Fibroblast of skin of right quadriceps (primary cell): ENCODE measurements at places on chromosomes 12 and 14.

- DNase-seq = no peak
These were observed 288.9 kb upstream of the CLEC14A start for GRCh38 chr14:38544776-38545175.

DNA sequence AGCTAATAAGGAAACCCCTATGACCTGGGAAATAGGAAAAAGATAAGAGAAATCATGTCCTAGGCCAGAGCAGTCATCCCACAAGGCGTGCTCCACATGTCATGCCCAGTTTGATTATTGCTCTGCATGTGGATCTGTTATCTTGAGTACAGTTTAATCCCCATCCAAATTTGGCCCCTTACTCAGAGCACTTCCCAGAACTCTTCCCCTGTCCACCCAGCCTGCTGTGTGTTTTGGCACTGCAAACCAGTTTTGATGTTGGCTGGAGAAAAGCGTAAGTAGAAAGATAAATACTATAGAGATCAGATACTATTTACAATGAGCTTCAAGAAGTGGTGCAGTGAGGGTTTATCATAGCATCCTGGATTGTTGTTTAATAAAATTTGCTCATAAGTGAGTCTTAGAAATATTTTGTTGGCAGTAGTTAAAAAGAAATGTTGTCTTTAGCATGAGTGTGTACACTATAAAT, 83.8 kb downstream of the PTPRB start:
- DNase-seq = no peak

- peak; percentile 88 for DNase-seq
These were observed 24.6 kb downstream of the TMEM19 start for GRCh38 chr12:71710276-71711125.

DNA sequence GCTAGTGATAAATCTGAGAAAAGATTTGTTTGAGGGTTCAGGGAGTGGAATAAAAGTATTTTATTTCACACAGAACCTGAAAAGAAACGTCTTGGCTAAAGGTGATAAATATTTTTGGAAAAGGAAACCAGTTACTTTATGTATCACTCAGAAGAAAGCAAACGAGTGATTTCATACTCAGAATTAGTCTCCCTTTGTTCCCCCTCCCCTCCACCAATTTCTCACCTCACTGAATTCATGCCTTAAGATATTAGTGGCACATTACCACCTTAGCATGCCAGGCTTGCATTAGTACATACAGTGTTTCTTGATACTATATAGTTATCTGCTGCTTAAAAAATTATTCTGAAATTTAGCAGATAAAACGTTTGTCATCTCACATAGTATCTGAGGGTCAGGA, 28.2 kb downstream of the G2E3 start:
- no peak for DNase-seq

DNA sequence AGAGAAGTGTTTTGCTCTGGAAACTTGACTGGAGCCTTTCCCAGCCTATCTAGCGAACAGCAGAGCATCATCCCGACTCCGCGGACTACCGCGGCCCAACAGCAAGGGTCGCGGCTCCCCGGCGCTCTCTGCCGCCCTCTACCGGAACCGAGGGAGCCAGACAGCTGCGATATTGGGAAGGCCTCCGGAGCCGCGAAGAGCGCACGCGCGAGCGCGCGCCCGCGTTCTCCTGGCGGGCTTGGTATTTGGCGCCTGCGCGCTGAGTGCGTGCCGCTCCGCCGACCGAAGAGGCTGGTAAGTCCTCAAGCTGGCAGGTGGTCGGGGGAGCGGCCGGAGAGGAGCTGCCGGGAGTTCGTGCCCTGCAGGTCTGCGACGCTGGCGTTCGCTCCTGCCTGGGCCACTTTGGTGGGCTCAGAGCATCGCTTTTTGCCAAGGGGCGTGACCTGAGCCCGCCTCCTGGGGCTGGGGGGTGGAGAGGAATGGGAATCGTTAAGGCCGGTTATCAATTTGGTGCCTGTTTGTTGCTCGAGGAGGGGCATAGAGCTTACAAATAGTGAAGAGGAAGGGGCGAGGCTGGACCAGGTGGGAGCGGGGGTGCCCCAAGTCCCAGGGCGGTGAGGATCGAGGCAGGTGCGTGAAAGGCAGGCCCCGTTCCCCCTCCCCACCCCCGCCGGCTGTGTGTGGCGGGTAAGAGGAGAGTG, at the start of gene TMEM106C:
Gene TMEM106C (plus strand): TSS at position 257 of the 701 bp plus-strand sequence. CDS start 641 bp downstream, outside the sequence.
- DNase-seq = peak; percentile 85

GRCh38 chr12:67413577-67413976, 144.4 kb downstream of the CAND1 start:
- DNase-seq = no peak

DNA sequence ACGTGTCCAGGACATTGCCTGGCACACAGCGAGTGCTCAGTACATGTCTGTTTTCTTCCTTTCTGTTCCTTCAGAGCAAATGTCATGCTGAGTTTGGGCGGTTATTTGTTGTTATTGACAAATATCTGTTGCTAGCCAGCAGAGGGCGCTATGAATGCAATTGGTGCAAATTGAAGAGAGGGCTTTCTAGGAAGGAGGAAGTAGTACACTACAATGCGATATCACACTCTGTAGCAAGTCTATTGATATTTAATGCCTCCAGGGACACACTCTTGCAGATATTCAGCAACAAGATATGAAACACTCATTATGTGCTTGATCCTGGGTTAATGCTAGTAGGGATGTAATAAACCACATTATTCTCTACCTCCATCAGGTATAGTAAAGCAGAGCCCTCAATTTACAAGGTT, 267.3 kb upstream of the SRRM4 start:
- no peak for DNase-seq

- DNase-seq = peak; percentile 34
These were observed 10.7 kb upstream of the STX2 start for GRCh38 chr12:130849561-130850417.

- no peak for DNase-seq
These were observed 116.0 kb upstream of the PLXNC1 start for GRCh38 chr12:94032368-94032767.

GRCh38 chr14:44657203-44657602, 150.1 kb upstream of the FSCB start:
- no peak for DNase-seq

GRCh38 chr14:94524093-94524492, 14.8 kb upstream of the SERPINA12 start:
- no peak for DNase-seq

- no peak for DNase-seq
These were observed 14.2 kb downstream of the NOXRED1 start for GRCh38 chr14:77409131-77409533.

DNA sequence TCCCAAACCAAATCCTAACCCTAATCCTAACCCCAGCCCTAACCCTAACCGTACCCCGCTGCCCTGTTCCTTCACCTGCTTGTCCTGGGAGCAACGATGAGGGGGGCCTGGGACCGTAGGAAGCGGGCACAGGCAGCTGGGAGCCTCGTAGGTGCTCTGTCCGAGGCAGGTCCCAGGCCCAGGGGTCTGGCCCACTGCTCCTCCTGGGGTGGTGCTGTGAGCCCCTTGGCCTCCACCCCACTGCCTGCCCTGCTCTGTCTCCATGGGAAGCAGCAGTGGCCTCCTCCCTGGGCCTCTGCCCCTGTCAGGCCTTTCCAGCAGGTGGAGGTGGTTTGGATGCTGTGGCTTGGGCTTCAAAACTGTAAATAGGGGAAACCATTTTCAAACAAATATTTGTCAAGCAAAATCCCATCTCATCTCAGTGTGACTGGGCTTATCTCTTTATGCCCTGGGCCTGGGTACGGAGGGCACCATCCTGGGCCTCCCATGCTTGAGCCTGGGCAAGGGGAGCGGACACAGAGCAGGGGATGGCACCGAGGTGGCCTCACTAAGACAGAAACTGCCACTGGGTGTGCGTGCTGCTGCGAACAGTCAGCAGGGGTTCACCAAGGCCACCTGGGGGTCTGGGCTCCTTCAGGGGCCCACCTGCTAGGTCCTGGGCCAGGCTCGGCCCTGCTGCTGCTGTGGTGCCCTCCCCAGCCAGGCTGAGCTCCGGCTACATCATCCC, 3.7 kb upstream of the BEGAIN start:
- no peak for DNase-seq

DNA sequence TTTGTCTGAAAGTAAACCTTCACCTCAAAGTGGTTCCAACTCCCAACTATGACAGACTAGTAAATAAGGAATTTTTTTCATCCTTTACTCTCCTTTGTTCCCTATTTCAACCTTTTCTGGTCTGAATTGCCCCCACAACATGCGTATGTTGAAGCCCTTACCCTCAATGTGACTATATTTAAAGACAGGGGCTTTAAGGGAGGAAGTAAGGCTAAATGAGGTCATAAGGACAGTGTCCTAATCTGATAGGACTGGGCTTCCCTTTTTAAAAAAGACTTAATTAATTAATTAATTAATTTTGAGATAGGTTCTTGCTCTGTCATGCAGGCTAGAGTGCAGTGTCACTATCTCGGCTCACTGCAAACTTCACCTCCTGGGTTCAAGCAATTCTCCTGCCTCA, 86.3 kb downstream of the VCPKMT start:
- DNase-seq = no peak

GRCh38 chr12:96289067-96289466, 94.9 kb downstream of the ELK3 start:
- no peak for DNase-seq

DNA sequence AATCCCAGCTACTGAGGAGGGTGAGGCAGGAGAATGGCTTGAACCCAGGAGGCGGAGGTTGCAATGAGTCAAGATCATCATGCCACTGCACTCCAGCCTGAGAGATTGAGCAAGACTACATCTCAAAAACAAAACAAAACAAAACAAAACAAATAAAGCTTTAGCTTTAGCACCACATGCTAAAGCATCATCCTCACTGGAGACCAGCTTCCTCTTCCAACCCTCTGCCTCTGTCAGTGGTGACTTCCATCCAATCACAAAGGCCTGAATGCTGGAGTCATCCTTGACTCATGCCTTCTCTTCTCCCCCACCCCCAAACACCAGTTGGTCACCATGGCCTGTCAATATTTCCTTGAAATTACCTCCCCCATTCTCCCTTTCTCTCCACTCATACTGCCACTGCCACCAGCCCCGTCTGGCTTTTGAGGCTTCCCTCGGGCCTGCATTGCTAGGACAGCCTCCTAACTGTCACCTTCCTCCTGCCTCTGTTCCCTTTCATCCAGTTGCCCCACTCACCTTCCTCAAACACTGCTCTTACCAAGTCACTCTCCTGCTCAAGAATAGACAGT, 1.4 kb downstream of the ZNF385A start:
- peak; percentile 92 for DNase-seq

- no peak for DNase-seq
These were observed 117.9 kb downstream of the DICER1 start for GRCh38 chr14:95039259-95039992.

DNA sequence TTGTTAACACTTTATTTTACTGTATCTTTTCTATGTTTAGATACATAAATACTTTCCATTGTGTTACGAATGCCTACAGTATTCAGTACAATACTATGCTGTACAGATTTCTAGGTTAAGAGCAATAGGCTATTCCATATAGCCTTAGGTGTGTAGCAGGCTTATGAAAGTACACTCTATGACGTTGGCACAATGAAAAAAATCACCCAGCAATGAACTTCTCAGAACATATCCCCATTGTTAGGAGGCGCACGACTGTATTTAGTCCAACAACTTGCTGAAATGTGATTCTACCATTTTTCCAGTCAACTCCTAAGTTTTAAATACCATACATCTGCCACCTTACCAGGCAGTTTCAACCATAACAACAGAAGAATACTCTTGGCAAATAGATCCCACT, 1.8 kb downstream of the PARP11 start:
- no peak for DNase-seq

DNA sequence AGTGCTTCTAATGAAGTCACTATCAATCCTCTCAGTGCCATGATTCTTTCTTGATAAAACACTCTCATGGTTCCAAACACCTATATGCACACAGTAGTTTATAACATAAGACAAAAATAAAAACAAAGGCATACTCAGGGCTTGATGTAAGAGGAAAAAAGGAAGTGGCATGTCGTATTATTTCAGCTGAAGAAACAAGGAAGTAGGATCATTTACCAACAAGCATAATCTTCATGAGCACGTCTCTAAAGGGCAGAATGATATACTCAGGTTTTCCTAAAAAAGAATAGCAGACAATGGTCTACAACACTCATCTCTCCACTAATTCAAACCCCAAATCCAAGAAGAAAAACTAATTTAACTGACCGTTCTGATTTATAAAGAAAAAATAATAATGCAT, 33.9 kb downstream of the NUMB start:
- no peak for DNase-seq

GRCh38 chr14:56313789-56314188, 195.6 kb downstream of the PELI2 start:
- DNase-seq = no peak

DNA sequence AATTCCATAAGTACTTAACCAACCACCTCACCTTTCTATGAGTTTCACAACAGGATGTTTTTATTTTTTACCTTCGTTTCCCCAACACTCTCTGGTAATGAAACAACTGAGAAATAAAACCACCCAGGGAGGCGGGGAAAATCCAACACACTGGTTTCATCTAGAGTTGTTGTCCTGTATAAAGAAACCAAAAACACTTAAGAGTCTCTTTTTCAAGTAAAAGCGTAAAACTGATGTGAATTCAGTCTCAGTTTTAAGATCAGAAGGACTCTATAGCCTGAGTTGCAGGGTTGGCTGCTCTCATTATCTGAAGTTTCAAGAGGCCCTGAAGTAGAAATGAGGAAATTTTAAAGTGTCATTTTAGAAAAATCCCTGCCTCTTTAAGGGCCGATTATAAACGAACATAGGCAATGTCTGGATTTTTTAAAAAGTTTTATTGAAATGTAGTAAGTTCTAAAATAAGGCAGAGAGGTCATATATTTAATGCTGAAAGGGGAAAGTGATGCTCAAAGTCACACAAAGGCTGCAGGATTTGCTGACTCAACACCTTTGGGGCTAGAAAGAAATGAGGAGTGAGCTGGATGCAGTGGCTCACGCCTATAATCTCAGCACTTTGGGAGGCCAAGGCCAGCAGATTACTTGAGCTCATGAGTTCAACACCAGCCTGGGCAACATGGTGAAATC, 27.2 kb downstream of the HIGD1C start:
- DNase-seq = no peak

GRCh38 chr12:1189163-1189562, 198.1 kb downstream of the ERC1 start:
- DNase-seq = no peak

GRCh38 chr12:54475537-54475936, 2.1 kb upstream of the GTSF1 start:
- DNase-seq = peak; percentile 14

DNA sequence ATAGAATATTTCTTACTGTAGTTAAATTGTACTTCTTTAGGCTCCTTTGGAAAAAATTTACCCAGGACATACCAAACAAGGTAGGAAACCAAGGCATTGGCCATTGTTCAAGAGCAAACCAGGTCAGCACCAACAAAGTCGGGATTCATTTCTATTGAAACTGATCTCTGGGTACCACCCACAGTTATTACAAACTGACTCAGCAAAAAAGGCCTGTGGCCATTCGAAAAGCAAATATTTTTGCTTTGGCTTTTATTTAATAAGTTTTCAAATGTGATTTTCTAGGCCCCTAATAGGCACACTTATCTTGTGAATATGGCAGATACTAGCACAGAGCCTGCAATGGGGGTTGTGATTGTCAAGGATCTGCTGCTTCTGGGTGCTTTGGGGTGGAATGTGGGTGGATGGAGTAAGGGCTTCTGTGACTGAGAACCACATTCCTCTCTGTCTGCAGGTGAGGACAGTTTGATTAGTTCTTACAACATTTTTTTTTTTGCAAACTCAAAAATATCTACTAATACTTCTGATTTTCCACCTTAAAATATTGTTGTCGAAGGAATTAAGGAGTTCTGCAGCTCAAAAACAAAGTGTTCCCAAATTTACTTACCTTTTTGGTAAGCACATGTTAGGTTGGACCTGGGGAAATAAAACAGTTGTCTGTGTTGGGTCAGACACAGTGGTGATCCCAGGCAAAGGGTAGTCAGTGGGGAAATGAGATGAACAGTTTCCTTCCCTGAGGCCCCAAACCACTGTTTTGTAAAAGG, 45.1 kb downstream of the FLRT2 start:
- no peak for DNase-seq
